ENCODE measurements at places on chromosomes 1 and 21.

DNA sequence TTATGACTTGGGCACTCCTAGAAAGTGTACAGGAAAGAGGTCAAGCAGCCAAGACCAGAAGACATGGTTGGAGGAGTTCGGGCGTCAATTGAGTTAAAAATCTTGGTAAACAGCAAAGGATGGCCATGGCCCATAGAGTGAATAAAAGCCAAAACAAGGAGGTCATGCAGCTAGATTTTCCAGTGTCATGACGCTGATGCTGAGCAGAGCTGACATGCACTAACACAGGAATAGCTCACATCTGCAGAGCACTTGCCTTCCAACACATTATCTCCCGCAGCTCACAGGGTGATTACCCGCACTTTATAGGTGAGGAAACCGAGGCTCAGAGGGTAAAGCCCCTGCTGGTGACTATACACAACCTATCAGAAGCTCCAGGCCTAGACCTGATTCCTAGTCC lies 49.7 kb downstream of the TRABD2B start:
- no peak for DNase-seq

DNA sequence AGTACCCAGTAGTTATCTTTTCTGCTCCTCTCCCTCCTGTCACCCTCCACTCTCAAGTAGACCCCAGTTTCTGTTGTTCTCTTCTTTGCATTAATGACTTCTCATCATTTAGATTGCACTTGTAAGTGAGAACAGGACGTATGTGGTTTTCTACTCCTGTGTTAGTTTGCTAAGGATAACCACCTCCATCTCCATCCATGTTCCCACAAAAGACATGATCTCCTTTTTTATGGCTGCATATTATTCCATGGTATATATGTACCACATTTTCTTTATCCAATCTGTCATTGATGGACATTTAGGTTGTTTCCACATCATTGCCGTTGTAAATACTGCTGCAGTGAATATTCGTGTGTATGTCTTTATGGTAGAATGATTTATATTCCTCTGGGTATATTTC lies 1346.5 kb downstream of the MRPL39 start:
- no peak for DNase-seq

GRCh38 chr1:66000033-66000637 lies 207.4 kb downstream of the PDE4B start:
- DNase-seq = peak; percentile 25

DNA sequence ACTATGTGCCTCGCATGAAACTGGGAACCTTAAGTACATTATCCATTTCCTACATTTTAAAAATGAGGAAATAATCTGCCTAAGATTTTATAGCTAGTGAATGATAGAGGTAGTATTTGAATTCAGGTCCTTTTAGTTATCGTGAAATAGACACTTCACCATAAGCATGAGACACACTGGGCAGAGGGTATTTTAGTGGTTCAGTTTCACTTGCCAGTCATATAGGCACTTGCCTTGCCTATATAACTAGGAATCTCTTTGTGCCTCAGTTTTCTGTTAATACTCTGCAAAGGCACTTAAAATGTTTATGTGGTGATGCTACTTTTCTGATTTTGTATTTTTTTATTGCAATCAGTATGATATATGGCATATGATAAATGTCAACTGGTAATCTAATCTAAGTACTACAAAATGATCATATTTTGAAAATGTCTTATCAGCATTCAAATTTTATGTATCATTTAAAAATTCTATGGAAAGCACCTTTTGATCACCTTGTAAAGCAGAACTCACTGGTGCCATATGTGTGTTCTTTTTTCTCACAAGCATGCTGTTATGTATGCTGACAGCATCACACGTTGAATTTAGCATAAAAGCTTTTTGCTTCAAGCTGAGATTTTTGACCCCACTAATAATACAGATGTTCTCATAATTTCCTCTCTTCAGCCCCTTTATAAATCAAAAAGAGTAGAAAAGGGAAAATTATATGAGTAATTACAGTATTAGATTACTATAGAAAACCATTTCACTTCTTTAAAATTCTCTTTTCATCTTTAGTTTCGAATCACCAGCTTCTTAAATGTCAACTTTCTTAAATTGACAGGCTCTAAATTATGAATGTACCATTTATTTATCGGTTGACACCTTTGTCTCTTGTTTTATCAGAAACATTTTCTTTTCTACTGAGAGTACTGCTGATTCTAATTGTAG lies 52.6 kb downstream of the RPS6KC1 start:
- DNase-seq = no peak

GRCh38 chr1:246074421-246074820 lies 432.7 kb downstream of the SMYD3 start:
- DNase-seq = no peak

GRCh38 chr1:5053744-5054143 lies 399.3 kb downstream of the AJAP1 start:
- DNase-seq = no peak

GRCh38 chr1:4079815-4080214 lies 179.7 kb upstream of the C1orf174 start:
- DNase-seq = no peak

Measured in NCI-H2029 (cell line).